ENCODE measurements at places on chromosomes 5 and 9.

DNA sequence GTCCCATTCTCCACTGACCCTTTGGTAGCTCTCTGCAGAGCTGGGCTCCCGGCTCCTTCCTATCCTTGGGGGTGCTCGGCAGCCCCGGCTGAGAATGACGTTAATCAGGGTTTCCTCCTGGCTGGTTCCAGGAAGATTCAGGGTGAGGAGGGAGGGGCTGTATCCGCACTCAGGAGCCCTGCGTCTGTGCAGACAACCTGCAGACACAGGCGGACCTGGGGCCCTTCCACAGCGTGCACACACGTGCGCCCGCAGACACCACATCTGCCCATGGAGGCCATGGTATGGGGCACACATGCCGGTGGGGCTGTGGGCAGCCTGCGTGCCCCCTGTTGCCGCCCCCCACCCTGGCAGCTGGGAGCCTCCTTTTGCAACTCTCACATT lies 66.6 kb upstream of the RNU6ATAC start:
- DNase-seq: no peak

DNA sequence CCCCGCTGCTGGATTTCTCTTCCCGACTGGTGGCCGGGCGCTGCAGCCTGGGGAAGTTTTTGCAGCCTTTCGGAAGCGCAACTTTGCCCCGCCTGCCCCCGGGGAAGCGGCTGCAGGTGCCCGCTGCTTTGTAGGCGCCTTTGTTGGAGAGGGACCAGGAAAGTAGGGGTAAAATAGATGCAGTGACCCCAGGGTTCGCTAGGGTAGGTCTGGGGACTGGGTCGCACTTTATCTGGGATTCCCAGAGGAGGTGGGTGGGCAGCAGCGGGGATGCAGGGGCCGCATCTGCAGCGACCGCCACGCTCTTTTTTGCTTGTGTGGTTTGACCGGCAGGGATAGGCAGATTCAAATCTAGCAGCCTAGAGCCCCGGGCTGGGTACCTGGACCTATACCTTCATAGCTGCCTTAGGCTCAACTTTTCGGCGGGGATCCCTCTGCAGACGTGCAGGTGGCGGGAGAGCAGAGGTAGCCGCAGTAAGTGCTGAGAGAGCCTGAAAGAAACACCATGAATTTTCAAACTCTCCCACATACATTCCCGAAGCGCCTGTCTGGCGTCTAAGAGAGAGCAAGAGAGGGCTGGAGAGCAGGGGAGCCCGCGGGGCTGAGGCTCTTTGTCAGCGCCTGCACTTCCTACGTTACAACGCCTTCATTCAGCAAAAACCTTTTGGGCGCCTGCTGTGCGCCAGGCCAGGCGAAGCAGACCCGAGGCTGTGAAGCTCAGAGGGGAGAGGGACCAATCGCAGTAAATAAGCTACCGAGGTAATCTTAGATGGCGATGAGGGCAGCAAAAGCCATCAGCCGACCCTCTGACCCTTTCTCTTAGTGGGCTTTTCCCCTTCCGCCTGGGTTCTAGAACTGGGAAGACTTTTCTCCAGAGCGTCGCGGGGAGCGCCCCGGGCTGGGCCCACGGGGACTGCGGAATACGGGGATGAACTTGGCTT lies 642 bp downstream of the SV2C start:
- DNase-seq: no peak

DNA sequence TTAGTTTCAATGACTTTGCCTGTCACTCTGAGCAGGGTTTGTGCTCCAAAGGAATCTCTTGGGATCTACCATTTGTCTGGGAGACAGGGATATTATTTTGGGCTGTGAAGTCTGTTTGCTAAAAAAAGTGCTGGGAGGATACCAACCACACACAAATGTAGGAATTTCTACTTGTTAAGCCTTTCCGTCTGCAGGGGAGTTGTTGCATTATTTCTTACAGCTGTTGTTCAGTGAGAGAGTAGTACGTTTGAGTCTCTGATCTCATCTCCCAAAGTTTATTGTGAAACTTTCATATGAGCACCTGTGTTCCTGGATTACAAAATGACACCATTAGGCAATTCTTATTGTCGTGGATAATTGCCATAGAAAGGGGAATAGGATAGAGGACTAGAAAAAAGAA lies 78.3 kb upstream of the SEMA6A start:
- DNase-seq: no peak

- DNase-seq: peak; percentile 84
Measured at GRCh38 chr5:119268387-119269060, 87.3 kb upstream of the TNFAIP8 start.

- DNase-seq: no peak
Measured at GRCh38 chr5:83025690-83026478, 51.3 kb downstream of the TMEM167A start.

- DNase-seq: no peak
Measured at GRCh38 chr9:68955330-68955729, 58.6 kb downstream of the PRKACG start.

DNA sequence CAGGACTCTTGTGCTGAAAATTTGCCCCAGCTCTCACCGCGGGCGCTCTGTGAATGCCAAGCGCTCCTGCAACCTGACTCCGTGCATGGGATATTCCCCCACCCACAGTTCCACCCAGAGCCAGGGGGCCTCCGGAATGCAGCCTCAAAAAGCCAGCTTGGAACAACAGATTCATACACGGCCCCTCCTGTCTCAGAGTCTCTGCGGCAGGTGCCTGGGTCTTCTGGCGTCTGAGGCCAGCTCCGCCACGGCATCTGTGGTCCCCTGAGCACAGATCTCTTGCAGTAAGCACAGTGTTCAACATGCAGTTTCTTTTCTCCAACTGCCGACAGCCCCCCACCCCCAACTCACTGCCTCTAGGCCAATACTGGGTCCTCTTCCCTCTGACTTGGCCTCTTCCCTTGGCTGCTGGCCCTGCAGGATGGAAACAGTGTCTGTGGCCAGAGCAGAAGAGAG lies 355.7 kb upstream of the IRX2 start:
- DNase-seq: no peak

DNA sequence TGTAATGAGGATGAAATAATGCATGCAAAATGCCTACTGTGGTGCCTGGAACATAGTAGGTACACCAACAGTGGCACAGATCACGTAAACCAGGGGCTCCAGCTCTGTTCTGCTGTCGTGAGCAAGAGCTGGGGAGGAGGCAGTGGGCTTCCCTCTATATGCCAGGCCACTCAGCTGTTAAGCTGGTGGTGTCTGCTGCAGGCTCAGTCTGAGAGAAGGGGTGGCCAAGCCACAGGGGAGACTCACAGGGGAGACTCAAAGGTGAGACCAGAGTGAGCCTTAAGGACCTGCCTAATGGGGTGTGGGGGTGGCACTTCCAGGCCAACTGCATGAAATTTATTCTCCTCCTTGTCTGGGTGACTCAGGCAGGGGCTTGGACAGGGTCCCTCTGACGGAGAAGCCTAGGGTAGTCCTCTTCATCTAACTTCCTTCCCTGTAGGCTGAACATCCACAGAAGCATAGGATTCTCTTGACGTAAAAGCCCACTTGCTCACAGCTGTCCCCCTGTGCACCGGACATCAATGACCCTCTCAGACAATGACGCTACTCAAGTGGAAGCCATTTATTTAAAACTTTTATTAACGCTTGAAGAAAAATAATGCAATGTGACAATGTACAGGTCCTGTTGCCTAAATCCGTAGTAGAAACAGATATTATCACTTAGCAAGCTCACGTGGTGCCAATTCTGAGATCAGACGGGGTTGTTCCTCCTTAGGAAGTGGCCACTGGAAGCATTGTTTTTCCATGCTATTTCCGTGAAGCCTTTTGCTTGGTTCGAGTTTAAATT lies 13.9 kb downstream of the STC2 start:
- no peak for DNase-seq

- DNase-seq: no peak
Measured at GRCh38 chr5:149407323-149408251, 28.5 kb upstream of the IL17B start.

GRCh38 chr5:179269781-179270543 lies 75.3 kb downstream of the ADAMTS2 start:
- no peak for DNase-seq

DNA sequence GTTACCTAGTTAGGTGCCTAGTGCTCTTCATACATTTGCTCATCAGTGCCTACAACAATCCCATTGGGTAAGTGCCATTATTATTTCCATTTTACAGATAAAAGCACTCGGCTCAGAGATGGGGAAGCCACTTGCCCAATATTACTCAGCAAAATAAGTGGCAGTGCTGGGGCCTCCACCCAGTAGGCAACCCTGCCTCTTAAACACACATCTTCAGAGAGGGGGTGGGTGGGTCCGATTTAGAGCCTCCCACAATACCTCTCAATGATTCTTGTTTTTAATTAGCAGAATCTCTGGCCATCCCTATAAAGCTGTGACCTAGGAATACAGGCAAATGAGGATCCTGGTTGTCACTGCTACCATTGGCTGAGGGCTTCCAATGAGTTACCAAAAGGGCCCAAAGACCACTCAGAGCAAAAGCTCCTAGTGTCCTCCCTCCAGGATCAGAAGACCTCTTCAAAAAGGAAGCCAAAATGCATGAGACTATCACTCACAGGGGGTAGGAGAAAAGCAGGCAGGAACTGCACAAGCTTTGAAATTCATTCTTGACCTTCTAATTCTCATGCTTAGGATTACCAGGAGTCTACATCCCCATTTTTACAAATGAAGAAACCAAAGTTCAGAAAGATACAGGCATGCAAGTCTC lies 36.1 kb upstream of the UBE2D2 start:
- no peak for DNase-seq

Measured in effector CD8-positive, alpha-beta T cell (primary cell).